ENCODE measurements at places on chromosomes 11 and 22.

DNA sequence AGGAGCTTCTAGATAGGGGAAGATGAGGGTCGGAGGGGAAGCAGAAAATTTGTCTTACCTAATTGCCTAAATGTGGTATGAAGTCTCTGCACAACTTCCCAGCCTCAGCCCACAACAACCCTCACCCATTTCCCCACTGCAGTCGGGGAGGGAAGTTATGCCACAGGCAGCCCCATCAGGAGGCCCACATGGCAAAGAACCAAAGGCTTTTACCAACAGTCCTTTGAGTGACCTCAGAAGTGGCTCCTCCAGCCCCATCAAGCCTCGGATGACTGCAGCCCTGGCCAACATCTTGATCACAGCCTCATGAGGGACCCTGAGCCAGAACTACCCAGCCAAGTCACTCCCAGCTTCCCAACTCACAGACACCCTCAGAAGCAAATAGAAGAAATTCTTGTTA is 54.8 kb downstream of the CHST1 start:
- no peak for DNase-seq

DNA sequence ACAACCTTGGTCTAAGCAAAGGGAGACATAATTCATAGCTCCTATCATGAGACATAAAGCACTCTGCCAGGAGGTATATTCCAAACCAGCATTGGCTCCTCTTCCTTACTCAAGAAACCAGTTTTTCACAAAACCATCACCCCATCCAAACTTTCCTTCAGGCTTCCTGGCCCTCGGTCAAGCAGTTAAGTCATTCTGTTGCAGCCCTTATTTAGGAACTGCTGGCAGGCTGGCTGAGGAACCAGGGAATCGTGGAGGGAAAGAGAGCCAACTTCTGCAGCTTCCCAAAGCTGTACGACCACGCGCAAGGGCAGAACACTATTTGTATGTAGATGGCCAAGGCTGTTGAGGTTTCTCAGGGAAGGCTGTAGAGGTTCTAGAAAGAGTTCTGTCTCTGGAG is 680 bp downstream of the IFT46 start:
- DNase-seq: no peak

DNA sequence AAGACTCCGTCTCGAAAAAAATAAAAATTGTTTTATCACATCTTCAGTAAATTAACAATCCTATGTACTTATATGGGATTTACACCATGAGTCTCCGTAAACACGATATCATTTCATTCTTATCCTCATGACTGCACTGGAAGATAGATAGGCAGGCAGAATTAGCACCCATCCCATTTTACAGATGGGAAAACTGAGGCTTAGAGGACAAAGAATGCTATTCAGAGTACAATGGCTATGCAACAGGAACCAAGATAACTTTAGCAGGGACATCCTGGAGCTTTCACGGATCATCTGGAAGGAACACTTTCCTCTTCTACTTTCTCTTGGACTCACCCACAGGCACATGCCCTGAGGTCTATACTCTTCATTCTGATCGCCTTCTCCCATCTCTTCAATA is 14.6 kb upstream of the SGSM1 start:
- no peak for DNase-seq

GRCh38 chr22:36756746-36757655 is 18.9 kb downstream of the IFT27 start:
- DNase-seq: no peak

DNA sequence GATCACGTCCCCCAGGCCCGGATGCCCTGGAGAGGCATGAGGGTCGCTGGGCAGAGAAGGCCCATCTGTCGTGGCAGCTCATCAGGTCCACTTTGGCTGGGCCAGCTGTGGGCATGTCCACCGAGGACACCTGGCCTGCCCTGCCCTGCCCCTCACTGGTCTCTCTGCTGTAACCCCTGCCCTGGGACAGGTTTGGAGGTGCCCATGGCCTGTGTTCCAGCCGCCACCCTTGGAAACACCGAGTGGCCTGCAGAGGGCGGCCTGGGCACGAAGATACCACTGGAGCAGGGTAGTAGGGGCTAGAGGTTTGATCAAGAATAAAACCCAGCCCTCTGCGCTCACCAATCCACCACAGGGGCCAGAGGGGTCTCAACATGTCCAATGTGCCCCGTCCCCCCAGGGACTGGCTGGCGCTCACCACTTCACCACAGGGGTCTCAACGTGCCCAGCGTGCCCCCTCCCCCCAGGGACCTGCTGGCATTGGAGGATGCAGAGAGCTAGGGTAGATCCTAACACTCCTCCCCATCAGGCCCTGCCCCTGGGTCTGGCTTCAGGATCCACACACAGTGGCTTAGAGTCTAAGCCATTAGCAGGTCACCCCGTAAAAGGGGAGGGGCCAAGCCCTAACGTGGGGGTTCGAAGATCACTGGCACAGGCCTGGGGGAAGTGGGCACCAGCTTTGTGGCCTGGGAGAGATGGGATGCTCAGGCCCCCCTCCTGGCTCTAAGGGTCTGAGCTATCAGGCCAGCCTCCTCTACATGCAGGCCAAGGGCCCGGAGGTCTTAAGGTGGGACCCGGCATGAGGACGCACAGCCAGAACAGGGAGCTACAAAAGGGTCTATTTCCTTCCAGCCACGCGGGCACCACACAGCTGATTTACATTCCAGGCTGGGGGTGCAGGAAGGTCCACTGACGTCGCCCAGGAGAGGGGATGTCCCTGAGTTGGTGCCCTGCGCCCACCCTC is 1.3 kb upstream of the HDAC10 start:
- no peak for DNase-seq

DNA sequence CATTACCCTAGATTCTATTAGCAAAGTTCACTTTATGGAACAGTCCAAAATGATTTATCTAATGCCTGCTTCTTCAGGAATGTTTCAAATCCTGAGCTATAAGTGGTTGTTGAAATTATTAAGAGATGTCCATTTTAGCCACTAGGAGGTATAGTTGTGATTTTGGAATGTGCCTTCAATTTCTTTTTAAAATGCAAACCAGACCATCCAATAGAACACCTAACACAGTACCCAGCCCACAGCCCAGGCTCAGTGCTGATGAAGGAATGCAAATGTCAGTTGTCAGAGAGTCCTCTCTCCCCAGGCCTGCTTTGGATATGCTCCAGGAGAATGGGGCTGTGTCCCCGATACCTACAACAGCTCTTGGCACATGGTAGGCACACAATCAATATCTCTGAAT is 85.8 kb upstream of the E2F8 start:
- DNase-seq: no peak

- DNase-seq: no peak
Measured at GRCh38 chr11:29352273-29352795, 664.5 kb downstream of the KCNA4 start.

DNA sequence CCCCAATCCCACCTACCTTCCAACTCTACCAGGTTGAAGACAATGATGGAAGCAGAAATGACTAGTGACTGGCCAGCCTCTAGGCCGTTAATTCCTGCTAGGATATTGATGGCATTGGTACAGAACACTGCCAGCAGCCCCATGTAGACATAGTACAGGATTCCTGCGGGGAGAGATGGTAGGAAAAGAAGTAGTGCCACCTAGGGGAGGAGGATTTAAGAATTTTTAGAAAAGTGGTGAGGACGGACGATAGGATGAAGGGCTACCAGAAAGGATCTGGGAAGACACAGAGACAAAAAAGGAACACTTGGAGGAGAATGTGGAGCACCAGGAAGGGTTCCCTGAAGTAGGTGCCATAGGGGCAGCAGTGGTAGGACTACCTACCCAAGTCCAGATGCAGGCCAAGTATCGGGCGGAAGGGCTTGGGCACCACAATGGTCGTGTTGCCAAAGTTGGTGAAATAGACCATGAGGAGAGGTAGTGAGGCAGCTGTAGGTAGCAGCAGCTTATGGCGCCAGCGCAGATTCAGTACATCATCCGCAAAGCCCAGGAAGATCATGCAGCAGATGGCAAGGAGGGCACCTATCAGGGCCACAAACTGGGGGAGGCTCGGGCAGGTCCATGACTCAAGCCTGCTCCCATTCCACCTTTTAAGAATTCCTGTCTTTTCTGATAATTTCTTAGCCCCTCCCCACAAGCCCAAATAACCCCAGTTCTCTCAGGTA is 1.2 kb downstream of the DPAGT1 start:
- no peak for DNase-seq

GRCh38 chr22:28903080-28903479 is 19.7 kb downstream of the ZNRF3 start:
- DNase-seq: no peak

DNA sequence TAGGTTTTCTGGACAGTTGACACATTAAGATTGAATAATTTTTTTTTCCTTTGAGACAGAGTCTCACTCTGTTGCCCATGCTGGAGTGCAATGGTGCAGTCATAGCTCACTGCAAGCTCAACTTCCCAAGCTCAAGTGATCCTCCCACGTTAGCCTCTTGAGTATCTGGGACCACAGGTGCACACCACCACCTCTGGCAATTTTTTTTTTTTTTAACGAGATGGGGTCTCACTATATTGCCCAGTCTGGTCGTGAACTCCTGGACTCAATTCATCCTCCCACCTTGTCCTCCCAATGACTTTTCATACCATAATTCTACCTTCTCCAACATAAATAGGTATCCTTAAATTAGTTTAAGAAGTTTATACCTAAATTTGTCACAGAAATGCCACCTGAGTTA is 8.5 kb downstream of the EIF4ENIF1 start:
- no peak for DNase-seq

DNA sequence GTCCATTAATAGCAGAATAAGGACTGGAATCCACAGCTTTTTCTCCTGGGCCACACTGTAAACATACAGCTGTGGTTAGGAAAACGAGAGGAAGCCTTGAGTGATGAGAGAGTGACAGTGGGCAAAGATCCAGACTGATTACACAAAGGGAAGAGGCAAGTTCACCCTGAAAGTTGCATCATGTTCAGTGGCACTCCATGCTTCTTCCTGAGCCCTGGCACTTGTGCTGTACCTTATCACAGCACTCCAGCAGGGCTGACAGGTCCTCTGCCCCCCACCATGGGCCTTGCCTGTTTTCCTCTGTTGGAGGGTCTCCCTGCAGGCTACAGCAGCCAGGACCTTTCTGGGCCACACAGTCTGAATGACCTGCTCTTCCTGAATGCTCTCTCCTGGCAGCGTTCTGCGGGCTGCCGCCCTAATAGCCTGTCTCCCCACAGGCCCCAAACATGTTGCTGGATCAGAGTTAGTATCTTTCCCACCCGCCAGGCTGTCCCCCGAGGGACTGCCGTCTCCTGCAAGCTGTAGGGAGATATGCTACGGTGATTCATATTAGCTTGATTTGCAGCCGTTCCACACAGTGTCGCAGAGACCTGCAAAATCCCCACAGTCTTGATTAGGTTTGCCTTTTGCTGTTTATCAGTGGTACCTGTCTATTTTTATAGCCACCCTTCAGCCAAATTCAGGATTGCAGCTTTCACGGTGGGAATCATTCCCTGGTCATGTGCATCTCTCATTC is 60.2 kb downstream of the NTM start:
- no peak for DNase-seq

DNA sequence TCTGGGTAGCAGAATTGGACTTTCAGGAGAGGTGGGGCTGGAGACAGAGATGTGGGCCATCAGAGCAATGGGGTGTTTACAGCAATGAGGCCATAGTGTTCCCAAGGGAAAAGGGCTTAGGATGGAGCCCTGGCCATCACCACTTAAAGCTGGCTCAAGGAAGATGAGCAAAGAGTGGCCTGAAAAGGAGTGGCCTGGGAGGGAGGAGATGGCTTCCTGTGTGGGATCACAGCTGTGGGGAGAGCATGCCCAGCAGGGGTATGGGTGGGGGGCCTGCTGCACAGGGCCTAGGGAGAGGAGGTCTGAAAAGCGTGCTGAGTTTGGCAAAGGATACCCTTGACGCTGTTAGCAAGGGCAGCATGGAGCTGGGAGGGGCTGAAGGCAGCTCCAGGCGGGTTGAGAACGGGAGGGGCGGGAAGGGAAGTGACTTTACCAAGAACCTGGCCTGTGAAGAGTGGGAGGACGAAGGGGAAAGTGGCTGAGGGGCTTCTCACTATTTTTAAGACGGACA is 13.9 kb downstream of the LRRC32 start:
- no peak for DNase-seq

DNA sequence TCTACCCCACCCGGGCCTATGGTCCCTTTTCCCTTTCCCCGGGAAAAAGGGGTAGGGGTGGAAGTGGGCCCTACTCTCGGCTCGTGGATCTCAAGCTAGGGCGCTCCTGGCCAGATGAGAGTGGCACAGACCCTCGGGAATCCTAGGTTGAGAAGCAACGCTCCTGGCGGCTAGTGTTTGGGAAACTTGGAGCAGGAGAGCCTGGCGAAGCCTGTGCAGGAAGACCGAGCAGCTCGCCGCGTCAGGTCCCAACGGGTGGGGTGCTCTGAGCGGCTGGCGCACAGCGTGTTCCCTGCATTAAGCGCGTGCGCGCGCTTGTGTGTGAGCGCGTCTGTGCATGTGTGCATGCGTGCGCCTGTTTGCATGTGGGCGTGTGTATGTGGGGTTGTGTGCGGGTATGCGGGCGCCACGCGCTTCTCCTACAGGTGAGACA is 7.1 kb upstream of the FLI1 start:
- no peak for DNase-seq

DNA sequence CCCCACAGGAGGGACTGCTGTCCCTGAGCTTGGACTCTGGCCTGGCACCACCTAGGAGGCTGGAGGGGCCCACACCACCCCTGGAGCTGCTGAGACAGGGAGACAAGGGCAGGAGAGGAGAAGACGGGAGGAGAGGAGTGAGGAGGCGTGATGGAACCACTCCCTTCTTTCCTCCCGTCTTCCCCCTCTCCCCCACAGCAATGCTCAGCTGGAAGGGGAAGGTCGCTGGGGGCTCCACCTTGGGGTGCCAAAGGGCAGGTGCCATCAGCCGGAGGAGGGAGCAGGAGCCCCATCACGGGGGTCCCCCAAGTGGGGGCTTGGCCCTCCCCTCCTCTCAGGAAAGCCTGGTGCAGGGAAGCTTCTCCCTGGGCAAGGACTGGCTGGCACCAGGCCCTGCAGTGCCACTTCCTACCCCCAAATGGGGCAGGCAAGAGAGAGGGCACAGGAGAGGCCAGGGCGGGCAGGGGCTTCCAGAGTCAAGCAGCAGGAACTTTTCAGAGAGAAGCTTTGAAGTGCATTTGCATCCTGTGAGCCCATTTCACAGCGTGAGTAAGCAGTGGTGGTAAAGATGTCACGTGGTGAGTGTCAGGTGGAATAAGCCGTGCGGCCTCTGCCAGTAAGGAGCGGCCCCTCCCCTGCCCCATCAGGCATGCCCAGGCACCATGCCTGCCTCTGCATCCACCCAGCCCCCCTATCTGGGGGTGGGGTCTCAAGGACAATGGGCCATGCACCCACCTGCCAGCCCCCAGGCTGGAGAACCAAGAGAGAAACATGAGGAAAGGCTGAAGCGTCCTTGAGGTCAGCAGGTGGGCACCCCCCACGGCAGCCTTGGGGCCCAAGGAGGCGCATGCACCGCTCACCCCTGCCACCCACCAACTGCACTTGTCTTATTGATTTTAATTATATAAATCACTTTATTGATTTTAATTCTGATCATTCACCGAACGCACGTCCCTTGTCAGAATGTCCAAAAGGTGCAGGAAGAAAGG is 4.9 kb downstream of the IGF2 start:
- DNase-seq: no peak

GRCh38 chr22:48941903-48942575 is 885.6 kb downstream of the BRD1 start:
- no peak for DNase-seq

- DNase-seq: no peak
Measured at GRCh38 chr11:127506126-127506525, 505.6 kb upstream of the KIRREL3 start.
